Non-pigmented ciliary epithelial cell (primary cell): ENCODE measurements at places on chromosomes 7 and 10.

GRCh38 chr10:1114315-1114714, 58.1 kb downstream of the WDR37 start:
- DNase-seq: no peak

GRCh38 chr7:151740081-151740851, 136.6 kb downstream of the PRKAG2 start:
- DNase-seq: no peak

- no peak for DNase-seq
Observed at GRCh38 chr10:92688927-92689662, 660 bp upstream of the HHEX start.

- no peak for DNase-seq
Observed at GRCh38 chr10:11610826-11611247, 613 bp downstream of the USP6NL start.

DNA sequence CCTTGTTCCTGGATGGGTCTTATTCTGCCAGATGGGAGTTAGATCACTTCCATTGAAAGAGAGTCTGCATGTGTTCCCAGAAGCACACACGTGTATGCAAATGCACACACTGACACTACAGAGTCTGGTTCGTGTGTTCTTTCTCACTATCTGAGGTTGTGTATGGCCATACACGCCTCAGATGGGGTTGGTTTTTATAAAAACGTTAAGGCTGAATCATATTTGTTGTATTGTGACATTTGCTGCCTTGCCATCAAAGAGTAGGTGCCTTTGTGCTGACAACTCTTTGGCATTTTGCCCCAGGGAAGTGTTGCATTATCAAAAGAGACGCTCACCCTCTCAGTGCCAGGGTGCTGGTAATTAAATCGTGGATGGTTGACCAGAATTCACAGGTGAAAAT, 37.7 kb upstream of the HDAC9 start:
- DNase-seq: no peak

- DNase-seq: no peak
Observed at GRCh38 chr10:90484518-90484917, 373.3 kb downstream of the HTR7 start.

DNA sequence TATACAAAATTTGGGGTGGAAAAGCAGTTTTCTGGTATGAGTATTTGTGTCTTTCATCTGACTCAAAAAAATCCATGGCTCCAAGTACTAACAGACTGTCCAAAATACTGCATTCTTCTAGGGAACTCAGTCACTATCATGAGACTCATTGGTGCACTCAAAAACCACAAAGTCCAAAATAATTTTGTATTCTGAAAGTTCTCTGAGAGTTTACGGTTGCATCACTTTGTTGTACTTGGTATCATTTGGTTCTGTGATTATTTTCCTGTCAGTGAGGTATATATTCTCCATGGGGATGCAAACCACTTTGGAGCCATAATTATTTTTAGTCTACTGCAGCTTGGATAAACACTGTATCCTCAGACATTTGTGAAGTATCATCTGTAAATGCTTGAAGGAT, 28.0 kb upstream of the CABCOCO1 start:
- DNase-seq: no peak

- DNase-seq: no peak
Observed at GRCh38 chr10:124298891-124299290, 119.8 kb downstream of the OAT start.

- no peak for DNase-seq
Observed at GRCh38 chr10:2992401-2993198, 74.7 kb upstream of the PFKP start.

- peak; percentile 95 for DNase-seq
Observed at GRCh38 chr10:103678178-103678526, 177.2 kb downstream of the SH3PXD2A start.

DNA sequence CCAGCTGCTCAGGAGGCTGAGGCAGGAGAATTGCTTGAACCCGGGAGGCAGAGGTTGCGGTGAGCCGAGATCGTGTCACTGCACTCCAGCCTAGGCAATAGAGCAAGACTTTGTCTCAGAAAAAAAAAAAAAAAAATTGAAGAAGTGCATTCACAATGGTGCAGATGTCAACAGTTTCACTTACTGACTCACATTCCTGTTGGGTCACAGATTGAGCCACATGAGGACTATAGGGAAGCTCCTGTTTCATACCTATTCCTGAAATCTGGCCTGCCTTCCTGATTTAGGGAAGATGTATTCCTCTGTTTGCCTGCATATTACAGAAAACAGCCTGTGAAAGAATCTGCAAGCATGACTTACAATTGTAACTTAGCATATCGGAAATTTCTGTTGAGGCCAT, 78.2 kb downstream of the AKR1C4 start:
- DNase-seq: no peak

- no peak for DNase-seq
Observed at GRCh38 chr10:93478873-93479272, 3.3 kb downstream of the MYOF start.

DNA sequence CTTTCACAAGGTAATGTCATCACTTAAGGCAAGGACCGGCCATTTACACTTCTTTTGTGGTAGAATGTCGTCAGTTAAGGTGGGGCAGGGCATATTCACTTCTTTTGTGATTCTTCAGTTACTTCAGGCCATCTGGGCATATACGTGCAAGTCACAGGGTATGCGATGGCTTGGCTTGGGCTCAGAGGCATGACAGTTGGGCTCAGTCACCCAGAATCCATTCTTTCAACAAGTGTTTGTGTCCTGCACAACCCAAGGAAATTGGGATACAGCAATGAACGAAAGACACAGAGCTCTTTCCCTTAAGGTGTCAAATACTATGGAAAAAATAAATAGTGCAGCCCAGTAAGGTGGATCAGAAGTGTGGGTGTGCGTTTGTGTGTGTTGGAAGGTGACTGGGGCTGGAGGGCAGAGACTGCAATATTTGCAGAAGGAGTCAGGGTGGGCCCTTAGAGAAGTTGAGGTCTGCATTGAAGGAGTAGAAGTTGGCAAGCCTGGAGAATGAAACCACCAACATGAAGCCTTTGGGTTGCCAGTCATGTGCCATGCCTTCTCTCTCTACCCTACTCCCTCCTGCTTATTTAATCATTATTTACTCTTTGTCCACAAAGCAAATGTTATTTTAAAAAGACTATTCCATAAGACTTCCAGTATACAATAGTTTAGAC, 222.8 kb upstream of the PRKCQ start:
- DNase-seq: no peak

- no peak for DNase-seq
Observed at GRCh38 chr7:18700147-18700546, 204.6 kb downstream of the HDAC9 start.

DNA sequence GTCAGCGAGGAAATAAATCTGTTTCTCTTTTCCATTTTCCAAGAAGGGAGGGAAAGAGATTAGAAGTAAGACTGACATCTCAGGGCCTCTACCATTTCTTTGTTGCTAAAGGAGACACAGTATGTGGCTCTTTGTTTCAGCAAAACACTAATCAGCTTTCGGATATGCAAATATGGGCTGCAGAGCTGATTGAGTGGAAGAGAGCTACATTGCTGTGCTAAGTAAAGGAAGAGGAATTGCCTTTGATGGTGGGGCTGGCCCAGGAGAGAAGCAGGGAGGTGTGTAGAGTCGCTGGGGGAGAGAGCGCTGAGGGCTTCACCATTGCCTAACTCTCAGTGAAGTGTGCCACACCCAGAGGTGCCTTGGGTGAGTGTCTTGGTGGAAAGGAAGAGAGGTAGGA, 284.8 kb downstream of the SDK1 start:
- DNase-seq: no peak

DNA sequence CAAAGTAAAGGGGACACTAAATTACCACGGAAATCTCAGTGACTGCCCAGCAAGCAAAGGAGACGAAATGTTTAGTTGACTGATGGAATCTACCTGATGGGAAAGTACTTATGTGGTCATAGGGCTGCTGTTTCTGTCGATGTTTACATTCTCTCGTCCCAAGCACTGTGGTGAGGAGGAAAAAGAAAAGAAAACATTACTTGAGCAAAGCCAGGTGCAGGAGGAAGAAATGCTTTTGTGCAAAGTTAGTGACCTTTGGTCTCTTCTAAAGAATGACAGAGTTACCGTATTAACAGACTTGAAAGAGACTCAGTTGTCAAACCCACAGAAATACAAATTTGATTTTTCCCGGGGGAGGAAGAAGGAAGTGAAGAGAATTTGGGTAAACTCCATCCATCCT, 43.3 kb upstream of the FMC1 start:
- DNase-seq: no peak

GRCh38 chr7:137829337-137829992, 17.3 kb downstream of the DGKI start:
- no peak for DNase-seq

DNA sequence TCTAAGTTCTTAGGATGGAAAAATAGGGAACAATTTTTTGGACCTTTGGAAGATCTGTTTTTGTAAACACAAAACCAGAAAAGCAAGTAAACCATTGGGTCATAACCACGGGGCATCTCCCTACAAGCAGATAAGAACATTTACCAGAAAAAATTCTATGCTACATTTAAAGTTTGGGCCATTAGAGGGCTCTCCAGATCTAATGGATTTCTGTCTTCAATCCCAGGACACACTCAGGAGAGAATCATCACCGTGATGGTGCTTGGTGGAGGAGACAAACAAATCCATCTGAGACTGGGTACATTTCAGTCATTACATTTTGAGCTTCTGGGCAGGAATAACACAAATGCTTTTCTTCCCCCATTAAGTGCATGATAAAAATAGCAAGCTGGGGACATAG, 178.4 kb upstream of the TARP start:
- DNase-seq: peak; percentile 8

GRCh38 chr10:76582531-76582930, 1055.1 kb downstream of the KCNMA1 start:
- no peak for DNase-seq

GRCh38 chr10:12235796-12236195, 39.8 kb downstream of the CDC123 start:
- no peak for DNase-seq

GRCh38 chr10:96641396-96642295, 54.8 kb upstream of the TM9SF3 start:
- DNase-seq: no peak

GRCh38 chr10:131556061-131556896, 244.8 kb upstream of the TCERG1L start:
- no peak for DNase-seq

DNA sequence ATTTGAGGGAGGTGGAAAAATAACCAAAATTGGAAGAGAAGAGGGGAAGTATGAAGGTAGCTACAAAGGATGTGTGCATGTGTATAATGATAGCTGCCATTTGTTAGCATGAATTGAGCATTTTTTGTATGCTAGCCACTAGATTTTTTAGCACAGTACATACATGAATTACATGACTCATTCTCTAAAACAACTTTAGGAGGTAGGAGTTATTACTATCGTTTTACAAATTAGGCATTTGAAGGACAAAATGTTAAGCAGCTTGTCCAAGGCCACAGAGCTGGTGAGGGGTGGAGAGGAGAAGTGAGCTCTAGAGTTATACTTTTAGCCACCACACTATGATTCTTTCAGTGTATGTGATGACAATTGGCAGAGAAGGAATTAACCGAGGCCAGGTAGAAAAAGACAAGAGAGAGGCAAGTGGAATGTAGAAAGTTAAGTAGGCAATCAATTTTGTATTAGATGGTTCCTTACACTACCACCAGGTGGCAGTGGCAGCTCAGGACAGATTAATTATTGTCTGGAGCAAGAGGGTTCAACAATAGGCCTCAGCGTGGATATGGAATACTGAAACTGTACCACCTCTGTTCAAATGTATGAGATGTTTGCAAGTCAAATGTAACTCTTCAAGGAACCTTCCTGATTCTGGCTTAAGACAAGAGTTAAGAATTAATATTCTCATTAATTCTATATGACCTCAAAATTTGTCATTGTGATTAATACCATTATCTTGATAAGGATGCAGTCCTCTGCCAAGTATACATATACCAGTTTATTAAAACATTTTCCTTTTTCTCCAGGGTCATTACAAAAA, 128.0 kb downstream of the MBL2 start:
- DNase-seq: no peak

- DNase-seq: no peak
Observed at GRCh38 chr7:200704-201103, 8.3 kb downstream of the FAM20C start.

DNA sequence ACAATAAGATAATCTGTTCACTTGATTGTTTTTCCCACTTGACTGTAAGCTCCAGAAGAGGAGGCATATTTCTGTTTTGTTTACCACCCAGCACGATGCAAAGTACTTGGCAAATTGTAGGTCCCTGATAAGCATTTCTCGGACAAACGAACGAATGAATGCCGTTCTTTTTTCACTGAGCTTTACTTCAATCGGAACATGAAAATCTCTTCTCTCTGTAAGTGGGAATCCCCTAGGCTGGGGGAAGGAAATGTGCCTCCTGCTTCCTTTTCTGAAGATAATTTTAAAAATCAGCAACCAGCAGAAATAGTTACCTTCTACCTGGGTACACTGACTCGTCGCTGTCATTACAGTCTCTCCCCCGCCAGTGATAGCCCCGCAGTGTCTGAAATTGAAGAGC, 102.9 kb downstream of the AOAH start:
- no peak for DNase-seq

DNA sequence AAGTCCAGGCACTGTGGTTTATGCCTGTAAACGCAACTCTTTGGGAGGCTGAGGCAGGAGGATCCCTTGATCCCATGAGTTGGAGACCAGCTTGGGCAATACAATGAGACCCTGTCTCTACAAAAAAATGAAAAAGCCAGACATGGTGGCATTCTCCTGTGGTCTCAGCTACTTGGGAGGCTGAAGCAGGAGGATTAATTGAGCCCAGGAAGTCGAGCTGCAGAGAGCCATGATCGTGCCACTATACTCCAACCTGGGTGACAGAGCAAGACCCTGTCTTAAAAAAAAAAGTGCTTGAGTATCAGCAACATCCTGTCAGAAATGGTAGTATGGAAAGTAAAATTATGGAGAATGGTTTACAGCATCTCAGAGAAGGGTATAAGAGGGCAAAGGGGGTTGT, 11.6 kb downstream of the APBB1IP start:
- no peak for DNase-seq

GRCh38 chr7:142425281-142425680, 167.4 kb upstream of the PRSS58 start:
- no peak for DNase-seq

GRCh38 chr10:76962851-76963250, 674.8 kb downstream of the KCNMA1 start:
- DNase-seq: no peak

GRCh38 chr10:102010961-102011360, 45.0 kb downstream of the ARMH3 start:
- no peak for DNase-seq

- DNase-seq: no peak
Observed at GRCh38 chr10:78288663-78289062, 255.0 kb downstream of the RPS24 start.

DNA sequence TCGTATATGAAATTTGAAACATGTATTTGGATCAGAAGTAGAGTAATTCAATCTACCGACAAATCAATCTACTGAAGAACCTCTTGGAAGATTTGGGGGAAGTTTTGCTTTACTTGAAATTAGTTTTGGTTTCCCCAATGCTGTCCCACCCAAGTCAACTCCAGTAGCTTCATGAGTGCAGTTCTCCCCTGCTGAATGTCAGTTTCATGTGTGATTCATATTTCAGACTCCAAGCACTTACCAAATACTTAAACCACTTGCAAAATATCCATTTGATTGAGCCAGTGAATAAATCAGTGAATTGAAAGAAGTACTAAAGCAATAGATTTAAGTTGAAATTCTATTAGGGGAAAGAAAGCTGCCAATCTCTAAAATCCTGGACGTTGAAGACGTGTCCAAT, 9.3 kb downstream of the CALML5 start:
- DNase-seq: no peak

GRCh38 chr7:75995996-75996395, 1.6 kb upstream of the TMEM120A start:
- no peak for DNase-seq

GRCh38 chr7:84110400-84110799, 84.2 kb downstream of the SEMA3A start:
- DNase-seq: no peak

- DNase-seq: peak; percentile 34
Observed at GRCh38 chr7:141945356-141945755, 1.4 kb downstream of the CLEC5A start.
